LHCN-M2 (cell line): ENCODE measurements at places on chromosomes 6 and 20. TPM values are rescaled to one million over a fixed set of nuclear protein-coding genes. Genes with fewer than 3 reads are reported as not detected.

- no peak for DNase-seq
Measured at GRCh38 chr6:27419363-27419762, 30.8 kb downstream of the ZNF391 start.

DNA sequence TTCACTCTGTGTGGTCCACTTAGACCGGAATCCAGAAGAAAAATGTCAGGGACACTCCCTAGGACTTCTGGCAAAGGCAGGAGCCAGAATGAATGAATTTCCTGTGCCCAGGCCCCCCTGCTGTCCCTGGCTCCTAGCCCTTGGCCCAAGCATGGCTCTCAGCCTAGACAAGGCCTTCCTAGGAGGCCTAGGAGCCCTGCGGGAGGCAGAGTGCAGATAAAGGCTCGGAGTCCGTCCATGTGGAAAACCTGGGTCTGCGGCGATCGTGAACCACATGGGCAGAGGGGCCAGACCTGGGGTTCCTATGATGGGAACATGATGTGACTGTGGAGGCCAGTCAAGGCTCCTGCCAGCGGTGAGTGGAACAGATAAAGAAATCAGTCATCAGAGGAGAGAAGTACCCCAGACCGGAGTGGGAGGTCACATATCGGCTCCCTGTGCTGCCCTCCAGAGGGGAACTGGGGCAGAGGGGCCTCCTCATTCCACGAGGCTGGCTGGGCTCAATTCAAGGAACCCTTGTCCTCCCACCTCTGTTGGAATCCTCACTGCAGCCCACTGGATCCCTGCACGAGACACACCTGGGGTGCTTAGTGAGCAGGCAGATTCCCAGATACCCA, 5.9 kb upstream of the VSTM2L start:
- DNase-seq = no peak

DNA sequence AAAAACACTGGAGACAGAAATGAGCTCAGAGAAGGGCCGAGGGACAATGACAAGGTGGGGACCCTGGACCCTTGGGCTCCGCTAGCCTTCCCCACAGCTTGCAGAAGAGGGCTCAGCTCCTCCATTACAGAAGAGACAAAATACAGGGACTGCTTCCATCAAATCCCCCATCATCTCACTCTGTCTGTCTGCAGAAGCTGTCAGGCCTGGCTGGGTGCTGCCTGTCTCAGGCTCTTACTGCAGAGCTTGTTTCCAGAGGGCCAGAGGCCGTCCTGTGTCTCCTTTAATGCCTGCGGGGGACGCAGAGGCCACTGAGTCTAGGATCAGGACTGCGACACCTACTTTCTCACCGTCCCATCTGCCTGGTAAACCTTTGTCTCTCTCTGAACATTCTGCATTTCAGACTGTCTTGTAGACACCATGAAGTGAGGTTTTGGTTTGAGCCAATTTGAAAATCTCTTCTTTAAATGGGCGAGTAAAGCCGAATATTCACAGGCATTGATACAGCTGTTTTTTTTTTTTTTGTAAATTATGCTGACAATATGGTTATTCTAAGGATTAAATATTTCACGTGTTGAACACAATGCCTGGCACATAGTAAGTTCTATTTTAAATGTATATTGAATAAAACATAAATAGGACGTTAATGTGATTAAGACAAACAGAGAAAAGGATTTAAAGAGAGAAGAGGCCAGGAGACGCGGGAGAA, 28.3 kb downstream of the RNASET2 start:
- DNase-seq = no peak

- no peak for DNase-seq
Measured at GRCh38 chr6:44000164-44000842, 126.9 kb downstream of the MRPL14 start.

The IYD gene
- total RNA-seq = under 0.01 TPM in 1 of 2 replicates, not detected in the other

The ENPP4 gene
- total RNA-seq = 1.8 and 1.9 TPM in 2 replicates

DNA sequence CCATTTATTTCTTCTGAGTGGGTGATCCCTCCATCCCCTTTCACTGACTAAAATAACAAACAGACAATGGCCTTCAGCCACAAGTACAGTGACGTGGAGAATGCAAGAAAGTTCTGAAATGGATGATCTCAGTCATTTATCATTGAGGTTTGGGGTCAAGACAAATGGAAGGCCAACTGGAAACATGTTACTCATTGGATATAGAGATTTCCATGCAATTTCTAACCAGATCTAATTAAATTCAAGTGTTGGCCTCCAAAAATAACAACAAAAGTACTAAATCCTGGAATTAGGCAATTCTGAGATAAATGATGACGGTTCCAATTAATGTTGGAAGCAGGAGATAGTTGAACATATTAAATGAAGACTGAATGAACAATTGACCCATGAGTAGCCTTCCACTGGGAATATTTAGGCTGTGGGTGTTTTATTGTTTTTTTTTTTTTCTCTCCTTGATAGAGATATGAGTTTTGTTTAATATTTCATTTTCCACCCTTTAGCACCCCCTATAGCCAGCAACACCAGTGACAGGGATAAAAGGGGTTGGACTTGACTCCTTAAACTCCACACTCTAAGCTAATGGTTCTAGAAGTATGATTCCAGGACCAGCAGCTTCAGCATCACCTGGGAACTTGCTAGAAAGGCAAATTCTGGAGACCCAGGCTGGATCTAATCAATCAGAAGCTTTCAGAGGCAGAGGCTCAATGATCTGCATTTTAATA, 112.8 kb downstream of the BCAS1 start:
- DNase-seq = peak; percentile 63

The GLP1R gene
- not detected in 2 replicates for total RNA-seq

DNA sequence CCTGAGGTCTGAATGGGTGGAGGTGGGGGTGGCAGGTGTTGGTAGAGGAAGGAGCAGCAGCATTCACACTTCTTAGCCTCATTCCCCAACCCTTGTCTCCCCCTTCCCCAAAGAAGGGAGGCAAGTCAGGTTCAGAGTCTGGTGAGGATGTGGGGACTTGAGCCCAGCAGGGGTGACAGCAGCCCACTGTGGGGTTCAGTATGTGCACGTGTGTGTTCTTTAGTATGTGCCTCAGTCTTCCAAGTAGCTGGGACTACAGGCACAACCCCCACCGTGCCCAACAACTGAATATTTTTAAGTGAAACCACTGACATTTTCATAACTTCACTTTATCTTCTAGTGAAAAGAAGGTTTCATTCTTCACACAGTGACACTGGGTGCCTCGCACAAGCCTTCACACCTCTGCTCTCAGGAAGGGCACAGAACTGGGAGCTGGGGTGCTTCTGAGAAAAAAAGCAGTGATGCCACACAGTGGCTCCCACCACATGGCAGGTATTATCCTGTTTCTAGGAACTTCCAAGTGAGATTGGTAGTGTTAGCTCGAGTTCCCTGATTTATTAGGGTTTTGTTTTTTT, 33.4 kb upstream of the PRELID3B start:
- DNase-seq = no peak

The MRAP2 gene
- total RNA-seq = 0.23 and 0.51 TPM in 2 replicates
